NCI-H748 treated with DMSO at 0.1 percent for 48 hours (cell line): ENCODE measurements at places on chromosomes 5 and 9.

- DNase-seq, result no peak
Observed at GRCh38 chr9:136171009-136171800, 33.7 kb downstream of the LHX3 start.

DNA sequence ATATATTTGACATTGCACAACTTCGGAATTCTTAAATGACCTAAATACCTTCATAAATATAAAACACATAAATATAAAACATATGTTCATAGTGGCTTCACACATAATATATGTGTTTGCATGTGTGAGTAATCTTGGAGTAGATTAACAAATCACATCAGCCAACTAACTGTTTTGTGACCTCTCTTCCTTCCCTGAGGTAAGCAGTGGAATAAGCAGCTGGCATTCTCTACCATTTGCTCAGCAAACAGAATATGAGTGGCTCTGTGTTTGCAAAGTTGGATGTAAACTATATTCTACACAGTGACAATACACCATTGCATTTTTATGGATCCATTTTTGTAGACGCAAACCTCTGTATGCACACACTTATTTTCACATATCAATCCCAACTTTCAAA lies 189.9 kb downstream of the ACER2 start:
- DNase-seq, result no peak

DNA sequence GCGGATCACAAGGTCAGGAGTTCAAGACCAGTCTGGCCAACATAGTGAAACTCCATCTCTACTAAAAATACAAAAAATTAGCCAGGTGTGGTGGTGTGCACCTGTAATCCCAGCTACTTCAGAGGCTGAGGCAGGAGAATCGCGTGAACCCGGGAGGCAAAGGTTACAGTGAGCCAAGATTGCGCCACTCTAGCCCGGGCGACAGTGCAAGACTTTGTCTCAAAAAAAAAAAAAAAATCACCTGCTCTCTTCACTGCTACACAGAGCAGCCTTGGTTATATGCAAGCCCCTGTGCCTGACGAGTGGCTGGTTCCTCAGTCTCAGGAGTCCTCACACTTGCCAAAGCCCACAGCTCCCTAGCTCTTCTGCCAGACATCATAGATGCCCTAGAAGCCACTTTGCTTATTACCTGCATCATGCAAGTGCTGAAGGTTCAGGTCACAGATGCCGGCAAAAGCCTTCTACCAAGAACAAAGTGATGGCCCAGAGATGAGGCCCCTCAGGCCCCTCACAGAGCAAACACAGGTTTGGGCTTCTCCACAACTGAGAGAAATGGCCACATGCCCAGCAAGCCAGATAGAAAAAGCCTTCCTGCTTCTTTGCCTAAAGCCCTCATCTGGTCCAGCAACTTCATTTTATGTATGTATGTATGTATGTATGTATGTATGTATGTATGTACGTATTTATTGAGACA lies 176.4 kb downstream of the AUH start:
- no peak for DNase-seq

- no peak for DNase-seq
Observed at GRCh38 chr5:133467335-133467779, 145.0 kb downstream of the FSTL4 start.

- DNase-seq, result no peak
Observed at GRCh38 chr5:116058346-116058936, 26.2 kb downstream of the ARL14EPL start.

- no peak for DNase-seq
Observed at GRCh38 chr9:97474372-97474925, 27.0 kb upstream of the TMOD1 start.

- DNase-seq, result peak; percentile 11
Observed at GRCh38 chr5:111699976-111700375, 57.0 kb downstream of the NREP start.
